ENCODE measurements at places on chromosomes 6 and 20. TPM values are rescaled to one million over a fixed set of nuclear protein-coding genes. Genes with fewer than 3 reads are reported as not detected.

The SULF2 gene
- 2.8 TPM for polyA plus RNA-seq

The TSPYL4 gene
- polyA plus RNA-seq: 43.4 TPM

The PRICKLE4 gene
- polyA plus RNA-seq: 6.4 TPM

The SUMO4 gene
- 1.4 TPM for polyA plus RNA-seq

The MCUR1 gene
- polyA plus RNA-seq: 44.7 TPM

The RIMS1 gene
- 0.17 TPM for polyA plus RNA-seq

Data from cardiac muscle cell (in vitro differentiated cells and primary cell).